AG10803 (cell line): ENCODE measurements at places on chromosomes 7 and 10.

GRCh38 chr10:46031648-46032532, 1.5 kb upstream of the NCOA4 start:
- DNase-seq, result no peak

GRCh38 chr7:20598459-20599309, 16.8 kb upstream of the ABCB5 start:
- DNase-seq, result peak; percentile 70

GRCh38 chr7:132066761-132067171, 509.5 kb downstream of the PLXNA4 start:
- DNase-seq, result peak; percentile 39

DNA sequence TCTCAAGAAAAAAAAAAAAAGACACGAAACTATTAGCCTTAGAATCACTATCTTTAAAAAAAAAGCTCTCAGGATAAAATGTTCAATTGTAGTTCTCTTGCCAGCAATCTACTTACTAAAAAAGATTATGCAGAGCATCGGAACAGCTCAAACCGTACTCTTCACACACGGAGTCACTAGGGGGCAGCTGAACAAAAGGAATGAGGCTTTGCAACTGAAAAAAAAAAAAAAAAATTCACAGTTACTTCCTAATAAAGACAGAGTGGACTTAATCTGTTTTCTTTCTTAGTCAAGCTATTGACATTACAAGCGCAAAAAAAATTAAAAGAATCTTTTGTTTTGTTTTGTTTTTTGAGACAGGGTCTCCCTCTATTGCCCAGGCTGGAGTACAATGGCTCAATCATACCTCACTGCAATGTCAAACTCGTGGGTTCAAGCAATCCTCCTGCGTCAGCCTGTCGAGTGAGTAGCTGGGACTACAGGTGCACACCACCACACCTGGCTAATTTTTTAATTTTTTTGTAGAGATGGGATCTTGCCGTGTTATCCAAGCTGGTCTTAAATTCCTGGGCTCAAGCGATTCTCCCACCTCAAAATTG, 11.5 kb downstream of the PMS2 start:
- peak; percentile 70 for DNase-seq

DNA sequence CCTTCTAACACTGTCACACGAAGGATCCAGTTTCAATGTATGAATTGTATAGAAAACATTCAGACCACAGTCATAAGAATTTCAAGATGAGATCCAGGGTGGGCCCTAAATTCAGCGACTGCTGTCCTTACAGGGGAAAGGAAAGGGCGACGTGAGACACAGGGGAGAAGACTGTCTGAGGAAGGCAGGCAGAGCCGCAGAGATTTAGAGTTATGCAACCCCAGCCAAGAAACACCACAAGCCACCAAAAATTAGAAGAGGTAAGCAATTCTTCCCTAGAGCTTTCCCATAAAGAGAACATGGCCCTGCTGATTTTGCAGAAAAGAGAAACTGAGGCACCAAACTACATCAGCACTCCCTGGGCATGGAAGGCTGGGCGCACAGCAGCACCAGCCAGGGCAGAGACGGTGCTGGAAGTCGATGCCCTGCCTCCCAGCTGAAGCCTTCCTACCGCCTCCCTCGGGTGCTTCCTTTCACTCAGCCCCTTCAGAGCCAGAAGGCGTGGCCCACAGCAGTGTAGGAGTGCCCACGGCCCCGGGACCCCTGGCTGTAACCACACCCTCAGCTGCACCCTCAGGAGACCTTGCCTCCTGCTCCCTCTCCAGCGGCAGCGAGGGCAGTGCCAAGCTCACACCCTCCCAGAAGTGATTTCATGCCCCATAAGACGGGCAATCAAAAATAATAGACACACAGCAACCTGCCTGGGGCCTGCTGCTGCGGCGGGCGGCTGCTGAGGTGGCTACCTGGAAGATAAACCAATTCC, 81.0 kb upstream of the LRRC4 start:
- DNase-seq, result no peak

DNA sequence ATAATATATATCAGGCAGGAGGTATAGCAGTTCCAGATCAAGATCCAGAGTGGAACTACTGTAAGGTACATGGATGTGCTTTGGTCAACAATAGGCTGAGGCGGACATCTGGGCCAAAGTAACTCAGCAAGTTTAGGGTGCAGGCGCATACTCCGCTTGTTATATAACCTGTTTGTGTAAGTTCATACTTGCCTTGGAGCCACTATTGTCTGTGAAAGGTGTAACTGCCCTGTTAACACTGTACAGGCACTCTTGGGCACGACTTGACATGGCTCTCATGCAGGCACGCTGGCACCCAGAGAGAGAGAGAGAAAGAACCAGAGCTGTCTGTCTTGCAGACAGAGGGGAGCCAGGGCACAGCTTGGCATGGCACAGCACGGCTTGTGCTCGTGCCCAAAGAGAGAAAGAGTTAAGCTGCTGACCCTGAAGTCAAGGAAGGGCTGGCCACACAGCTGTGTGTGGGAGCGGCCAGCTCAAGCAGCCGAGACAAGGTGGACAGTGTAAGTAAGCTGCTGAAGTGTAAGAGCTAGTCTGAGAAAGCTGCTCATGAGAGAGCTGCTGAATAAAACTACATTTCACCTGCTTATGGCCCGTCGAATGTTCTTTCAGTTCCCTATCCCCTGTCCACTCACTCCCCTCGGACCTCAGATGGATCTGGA, 47.8 kb upstream of the KAT6B start:
- no peak for DNase-seq

DNA sequence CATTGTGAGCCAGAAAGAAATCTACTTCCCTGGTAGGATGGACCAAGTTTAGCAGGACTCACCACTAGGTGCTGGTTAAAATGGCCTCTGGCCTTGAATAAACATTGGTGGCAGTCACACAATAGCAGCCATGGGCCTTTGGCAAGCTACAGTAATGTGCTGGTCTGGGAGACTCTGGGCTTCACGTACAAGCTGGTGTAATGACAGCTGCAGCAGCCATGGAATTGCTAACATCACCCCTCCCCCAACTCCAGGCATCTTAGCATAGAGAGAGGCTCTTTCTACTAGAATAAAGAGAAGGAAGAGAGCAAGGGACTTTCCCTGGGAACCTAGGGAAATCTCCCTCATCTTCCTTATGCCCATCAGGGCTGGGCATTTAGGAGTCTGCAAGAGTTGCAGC, 205.1 kb upstream of the SEMA3A start:
- no peak for DNase-seq

DNA sequence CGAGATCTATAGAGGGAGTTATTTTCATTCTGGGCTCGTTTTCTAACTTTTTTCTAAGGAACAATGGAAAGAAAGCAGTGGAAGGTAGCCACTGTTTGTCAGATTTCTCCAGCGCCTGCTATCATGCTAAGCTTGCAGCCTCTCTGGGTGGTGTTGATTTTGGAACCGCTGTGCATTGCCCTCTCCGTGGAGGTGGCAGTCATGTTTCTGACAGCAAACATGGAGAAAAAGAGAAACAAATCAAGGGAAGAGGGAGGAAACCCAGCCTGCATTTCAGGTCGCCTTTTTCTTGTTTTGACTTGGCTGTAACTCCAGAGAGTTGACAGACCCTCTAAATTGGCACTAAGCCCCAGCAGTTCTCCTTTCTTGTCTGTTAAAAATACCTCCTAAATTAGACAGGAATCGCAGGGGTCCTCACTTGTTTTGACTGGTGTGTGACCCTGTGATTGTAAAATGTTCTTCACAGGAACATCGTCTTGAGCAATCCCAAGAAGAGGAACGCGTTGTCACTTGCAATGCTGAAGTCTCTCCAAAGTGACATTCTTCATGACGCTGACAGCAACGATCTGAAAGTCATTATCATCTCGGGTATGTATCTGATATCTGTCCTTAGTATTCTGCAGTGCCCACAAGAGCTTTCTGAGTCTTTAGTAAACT, 4.8 kb downstream of the ECHDC3 start:
- DNase-seq, result no peak
